NT2/D1 (cell line): ENCODE measurements at places on chromosomes 16 and 17.

DNA sequence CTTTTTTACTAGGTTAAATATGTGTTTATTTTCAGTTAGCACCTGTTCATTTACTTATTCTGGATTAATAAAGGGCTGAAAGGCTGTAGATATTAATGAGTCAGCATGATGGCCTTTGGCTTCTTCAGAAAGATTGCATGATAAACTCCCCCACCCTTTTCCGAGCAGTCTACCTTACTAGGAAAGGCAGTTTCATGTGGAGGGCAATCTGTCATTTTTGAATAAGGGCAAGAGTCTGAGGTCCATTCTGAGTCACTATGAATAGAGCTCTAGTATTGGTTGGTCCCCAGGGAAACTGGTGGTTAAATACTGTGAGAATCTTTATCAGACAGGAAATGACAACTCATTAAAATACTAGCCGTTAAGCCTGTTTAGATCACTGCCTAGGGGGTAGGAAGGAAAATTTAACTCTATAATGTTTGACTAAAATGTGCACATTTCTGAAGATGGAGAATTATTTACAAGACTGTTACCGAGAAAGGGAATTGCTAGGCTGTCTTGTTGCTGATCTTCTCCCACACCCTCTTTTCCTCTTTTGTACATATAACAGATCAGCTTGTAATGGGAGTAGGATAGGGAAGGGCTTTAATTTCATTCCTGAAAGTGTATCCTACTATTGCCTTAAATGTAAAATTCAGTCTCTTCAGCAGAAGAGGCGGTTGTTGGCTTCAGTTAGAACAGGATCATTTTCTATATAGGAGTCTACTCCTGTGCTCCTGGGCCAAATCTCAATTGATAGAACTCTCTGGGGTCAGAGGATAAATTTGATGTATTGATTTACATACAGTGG, 63.3 kb downstream of the TUBD1 start:
- DNase-seq: no peak

- no peak for DNase-seq
Observed at GRCh38 chr17:9635340-9635739, 10.0 kb upstream of the USP43 start.

DNA sequence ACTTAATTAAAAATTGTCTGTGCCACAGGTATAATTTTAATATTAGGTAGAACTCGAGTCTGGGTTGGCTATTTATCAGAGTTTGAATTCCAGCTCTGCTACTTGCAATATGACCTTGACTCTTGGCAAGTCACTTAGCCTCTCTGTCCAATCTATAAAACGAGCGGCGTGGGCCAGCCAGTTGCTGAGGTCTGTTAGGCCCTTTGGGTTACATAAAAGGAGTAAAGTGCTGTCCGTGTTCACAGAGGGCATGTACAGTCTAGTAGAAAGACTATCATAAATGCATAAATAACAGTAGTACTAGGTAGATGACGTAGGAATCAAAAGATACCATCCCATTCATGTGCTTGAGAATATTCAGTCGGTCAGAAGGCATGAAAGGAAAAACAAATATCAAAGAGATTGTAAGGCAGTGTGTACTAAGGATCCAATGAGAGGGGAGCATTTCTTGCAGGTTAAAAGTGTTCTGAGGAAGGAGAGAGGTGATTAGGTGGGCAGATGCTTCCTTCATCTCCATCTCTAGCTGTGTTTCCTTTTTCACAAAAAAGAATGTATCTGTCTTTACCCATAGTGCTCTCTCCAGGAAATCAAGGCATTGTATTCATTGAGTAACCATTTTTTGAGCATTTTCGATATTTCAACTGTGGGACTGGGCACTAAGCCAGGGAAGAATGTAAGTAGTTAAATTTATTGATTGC, 2.4 kb downstream of the TNRC6A start:
- no peak for DNase-seq

- DNase-seq: no peak
Observed at GRCh38 chr16:66030036-66030435, 336.5 kb upstream of the CDH5 start.

- DNase-seq: no peak
Observed at GRCh38 chr17:79072544-79072943, 2.1 kb upstream of the ENGASE start.

GRCh38 chr17:39608142-39608981, 642 bp upstream of the NEUROD2 start:
- DNase-seq: no peak
